ENCODE measurements at places on chromosomes 13 and 19.

DNA sequence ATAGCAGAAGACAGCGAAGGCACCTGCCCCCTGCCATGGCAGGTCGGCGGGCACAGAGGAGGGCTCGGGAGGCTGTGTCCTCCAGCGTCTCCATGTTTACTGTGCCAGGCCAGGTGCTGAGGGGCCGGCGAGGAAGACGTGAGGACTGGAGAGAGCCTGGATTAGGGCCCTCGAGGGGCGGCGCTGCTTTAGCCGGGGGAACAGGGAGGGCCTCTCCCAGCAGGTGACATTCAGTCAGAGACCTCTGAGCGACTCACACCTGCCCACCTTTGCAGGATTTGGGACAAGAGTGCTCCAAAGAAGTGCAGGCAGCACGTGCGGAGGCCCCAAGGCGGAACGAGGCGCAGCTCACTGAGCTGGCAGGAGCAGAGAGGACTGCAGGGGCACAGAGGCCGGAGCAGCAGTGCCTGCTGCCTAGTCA, 17.6 kb downstream of the KDM4B start:
- no peak for DNase-seq
- H3K27me3 ChIP-seq = no peaks in the 10 kb centered on the region
- peaks cover 84% of the 10 kb centered on the region for H3K4me1 ChIP-seq

DNA sequence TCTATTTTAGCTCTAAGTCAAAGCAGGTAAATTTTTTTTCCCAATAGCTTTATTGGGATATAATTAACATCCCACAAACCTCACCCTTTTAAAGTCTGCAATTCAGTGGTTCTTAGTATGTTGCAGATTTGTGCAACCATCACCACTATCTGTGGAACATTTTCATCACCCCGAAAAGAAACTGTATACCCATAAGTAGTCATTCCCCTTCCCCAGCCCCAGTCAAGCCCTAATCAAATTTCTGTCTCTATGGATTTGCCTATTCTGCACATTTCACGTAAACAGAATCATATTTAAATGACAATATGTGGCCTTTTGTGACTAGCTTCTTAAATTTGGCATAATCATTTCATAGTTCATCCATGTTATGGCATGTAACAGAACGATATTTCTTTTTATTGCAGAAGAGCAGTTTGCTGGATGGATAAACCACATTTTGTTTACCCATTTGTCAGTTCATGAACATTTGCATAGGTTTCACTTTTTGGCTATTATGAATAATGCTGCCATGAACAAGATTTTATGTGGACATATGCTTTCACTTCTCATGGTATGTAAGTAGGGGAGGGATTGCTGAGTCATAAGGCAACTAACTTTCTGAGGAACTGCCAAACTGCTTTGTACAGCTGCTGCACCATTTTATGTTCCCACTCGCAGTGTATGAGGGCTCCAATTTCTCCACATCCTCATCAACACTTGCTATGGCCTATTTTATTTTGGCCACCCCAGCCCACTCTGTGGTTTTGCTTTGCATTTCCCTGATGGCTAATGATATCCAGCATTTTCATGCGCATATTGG, 10.9 kb downstream of the SLC46A3 start:
- H3K4me3 ChIP-seq = no peak overlapping the region
- no peaks in the 10 kb centered on the region for H3K4me1 ChIP-seq

- no peaks in the 10 kb centered on the region for H3K4me1 ChIP-seq
- no peak overlapping the region for H3K4me3 ChIP-seq
- no peaks in the 10 kb centered on the region for H3K36me3 ChIP-seq
- no peak for DNase-seq
Measured at GRCh38 chr19:48346191-48346590, 17.5 kb downstream of the TMEM143 start.

DNA sequence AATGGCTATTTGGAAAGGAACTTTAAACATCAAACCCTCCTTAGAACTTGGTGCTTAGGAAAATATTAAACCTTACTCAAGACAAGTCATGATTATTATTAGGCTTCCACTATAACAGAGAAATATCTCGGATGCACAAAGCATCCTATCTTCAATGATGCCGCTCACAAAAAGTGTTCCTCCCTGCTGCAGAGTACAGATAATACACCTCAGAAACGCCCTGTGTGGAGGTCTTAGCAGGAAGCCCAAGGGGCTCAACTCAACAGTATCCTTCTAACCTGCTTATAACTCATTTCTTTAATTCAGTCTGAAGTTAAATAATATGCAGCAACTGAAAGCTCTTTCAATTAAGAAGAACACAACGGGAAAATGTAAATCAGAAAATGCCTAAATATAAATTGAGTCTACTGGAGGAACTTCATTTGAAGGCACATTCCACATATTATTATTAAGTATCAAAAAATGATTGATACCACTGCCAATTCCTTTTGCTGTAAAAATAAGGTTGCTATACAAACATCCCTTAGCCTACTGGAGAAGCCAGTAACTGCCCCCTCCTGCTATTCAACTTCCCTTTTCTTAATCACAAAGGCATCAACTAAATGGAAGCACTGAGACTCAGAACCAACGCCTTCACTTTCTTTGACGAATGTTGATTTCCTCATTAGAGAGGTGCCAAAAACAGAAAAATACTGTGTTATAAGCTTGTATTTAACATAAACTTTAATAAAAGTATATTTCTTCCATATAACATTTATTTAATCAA, 12.0 kb downstream of the ELF1 start:
- no peak for DNase-seq
- no peak overlapping the region for H3K4me3 ChIP-seq
- H3K4me1 ChIP-seq = peaks cover 65% of the 10 kb centered on the region
- no peaks in the 10 kb centered on the region for H3K27me3 ChIP-seq
- no peak overlapping the region for H3K27ac ChIP-seq

DNA sequence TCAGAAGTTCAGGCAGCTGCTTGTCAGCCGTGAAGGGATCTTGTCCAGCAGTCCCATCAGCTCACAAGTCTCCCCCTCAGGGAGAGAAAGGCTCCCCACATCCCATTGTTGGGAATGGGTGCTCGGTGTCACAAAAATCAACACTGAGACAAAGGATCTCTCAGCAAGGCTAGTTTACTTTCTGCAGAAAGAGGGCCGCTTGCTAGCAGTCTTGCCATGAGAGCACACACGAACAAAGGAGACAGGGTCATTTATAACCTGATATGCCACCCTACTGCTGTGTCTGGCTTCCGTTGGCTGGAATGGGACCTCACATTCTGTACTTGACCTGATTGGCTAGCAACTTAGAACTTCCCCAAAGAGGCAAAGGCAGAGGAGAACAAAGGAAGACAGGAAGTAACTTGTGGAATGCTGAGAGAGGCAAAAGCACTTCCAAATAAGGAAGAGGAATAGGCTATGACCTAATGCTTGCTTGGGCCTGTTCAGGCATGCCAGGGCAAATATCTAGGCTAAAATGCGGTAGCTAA, 8.7 kb upstream of the IGFL3 start:
- H3K4me3 ChIP-seq = no peak overlapping the region
- H3K4me1 ChIP-seq = peaks cover 13% of the 10 kb centered on the region
- no peaks in the 10 kb centered on the region for H3K27me3 ChIP-seq
- no peaks in the 10 kb centered on the region for H3K36me3 ChIP-seq

- peak overlapping the region; percentile 28 for H3K4me3 ChIP-seq
- H3K27me3 ChIP-seq = peaks cover 10% of the 10 kb centered on the region
- no peaks in the 10 kb centered on the region for H3K36me3 ChIP-seq
- H3K4me1 ChIP-seq = peaks cover 33% of the 10 kb centered on the region
- H3K27ac ChIP-seq = no peak overlapping the region
- DNase-seq = no peak
Measured at GRCh38 chr19:54430306-54431254, 15.3 kb downstream of the TTYH1 start.

DNA sequence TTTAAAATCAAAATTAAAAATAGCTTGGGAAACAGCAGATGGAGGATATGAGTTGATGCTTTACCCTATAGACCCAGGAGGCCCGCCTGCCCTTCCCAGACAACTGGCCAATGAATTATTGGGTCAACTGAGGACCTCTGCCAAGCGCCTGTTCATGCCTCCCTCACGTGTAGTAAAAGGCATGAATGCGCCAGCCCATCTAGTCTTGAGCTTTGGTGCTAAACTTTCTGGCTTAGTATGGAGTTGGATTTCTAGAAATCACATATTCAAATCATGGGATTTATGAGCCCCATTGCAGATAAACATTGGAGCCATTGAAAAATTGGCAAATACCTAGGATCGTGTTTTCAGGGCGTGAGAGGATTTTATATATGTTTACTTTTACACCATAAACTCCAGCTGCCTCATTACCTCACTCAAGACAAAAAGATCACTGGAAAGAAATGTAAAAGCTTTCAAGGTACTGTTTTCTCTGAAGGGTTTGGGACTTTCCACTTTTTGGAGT, 47.1 kb downstream of the COL4A2 start:
- H3K4me3 ChIP-seq = no peak overlapping the region
- H3K27ac ChIP-seq = no peak overlapping the region
- H3K36me3 ChIP-seq = no peaks in the 10 kb centered on the region
- DNase-seq = no peak
- H3K4me1 ChIP-seq = no peaks in the 10 kb centered on the region

- H3K36me3 ChIP-seq = no peaks in the 10 kb centered on the region
- H3K4me1 ChIP-seq = no peaks in the 10 kb centered on the region
- no peak for DNase-seq
- no peaks in the 10 kb centered on the region for H3K27me3 ChIP-seq
Measured at GRCh38 chr13:25137788-25138115, 34.3 kb downstream of the AMER2 start.

DNA sequence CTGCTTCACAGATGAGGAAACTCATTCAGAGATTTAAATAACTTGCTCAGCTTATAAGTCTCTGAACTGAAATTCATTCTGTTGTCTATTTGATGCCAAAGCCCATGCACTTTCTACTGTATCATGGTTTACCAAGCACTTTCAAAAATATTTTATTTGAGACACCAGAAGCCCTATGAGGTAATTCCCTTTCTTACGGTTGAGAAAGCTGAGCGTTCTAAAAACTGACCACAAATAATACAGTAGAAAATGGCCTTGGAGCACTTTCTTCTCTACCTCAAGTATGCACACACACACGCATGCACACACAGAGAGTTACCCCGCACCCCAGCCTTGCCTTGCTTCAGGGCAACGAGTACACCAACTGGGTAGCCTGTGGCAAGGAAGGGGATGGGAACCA, 228.5 kb downstream of the RFC3 start:
- no peaks in the 10 kb centered on the region for H3K36me3 ChIP-seq
- no peaks in the 10 kb centered on the region for H3K27me3 ChIP-seq

DNA sequence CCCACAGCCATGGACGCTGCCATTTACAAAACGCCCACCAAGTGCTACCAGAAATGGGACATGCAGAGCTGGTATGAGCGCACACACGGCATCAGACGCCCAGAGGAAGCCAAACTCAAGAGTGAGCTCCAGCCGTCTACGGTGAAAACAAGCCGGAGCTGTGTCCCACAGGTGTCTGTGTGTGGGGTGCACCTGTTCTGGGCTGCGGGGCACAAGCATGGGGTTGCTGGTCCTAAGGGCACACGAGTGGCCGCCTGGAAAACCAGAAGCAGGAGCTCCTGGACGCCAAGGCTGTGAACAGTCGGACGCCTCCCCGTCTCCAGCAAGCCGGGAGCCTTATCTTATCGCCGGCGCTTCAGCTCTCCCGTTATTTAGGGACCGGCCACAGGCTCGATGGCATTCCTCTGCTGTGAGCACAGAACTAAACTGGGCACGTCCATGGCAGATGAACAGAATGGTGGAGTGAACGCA, 1.3 kb downstream of the ADPRHL1 start:
- no peak overlapping the region for H3K27ac ChIP-seq
- no peak for DNase-seq
- no peaks in the 10 kb centered on the region for H3K36me3 ChIP-seq
- no peaks in the 10 kb centered on the region for H3K4me1 ChIP-seq
- no peak overlapping the region for H3K4me3 ChIP-seq

- DNase-seq = no peak
- no peak overlapping the region for H3K27ac ChIP-seq
- H3K27me3 ChIP-seq = no peaks in the 10 kb centered on the region
- H3K4me1 ChIP-seq = no peaks in the 10 kb centered on the region
- no peaks in the 10 kb centered on the region for H3K36me3 ChIP-seq
Measured at GRCh38 chr19:32471095-32471494, 65.5 kb downstream of the DPY19L3 start.

DNA sequence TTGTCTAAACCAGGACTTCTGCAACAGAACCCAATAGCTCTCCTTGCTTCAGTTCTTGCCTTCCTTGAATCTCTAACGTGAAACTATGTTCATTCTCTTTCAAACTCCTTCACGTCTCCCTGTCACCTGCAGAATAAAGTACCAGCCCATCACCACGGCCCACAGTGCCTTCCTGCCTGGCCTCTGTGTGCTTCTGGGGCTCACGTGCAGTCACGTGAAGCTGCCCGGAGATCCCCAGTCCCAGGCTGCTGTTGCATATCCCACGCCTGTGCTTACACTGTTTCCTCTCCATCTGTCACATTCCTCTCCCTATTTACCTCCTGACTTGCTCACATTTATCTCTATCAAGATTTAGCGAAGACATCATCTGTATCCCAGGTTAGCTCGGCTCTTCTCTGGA, 102.8 kb downstream of the STARD13 start:
- no peaks in the 10 kb centered on the region for H3K27me3 ChIP-seq
- H3K4me3 ChIP-seq = no peak overlapping the region
- no peak for DNase-seq

GRCh38 chr13:42752731-42753130, 28.7 kb upstream of the FAM216B start:
- no peak overlapping the region for H3K27ac ChIP-seq
- DNase-seq = no peak
- no peaks in the 10 kb centered on the region for H3K4me1 ChIP-seq
- H3K27me3 ChIP-seq = no peaks in the 10 kb centered on the region

Measured in vagina (tissue), 2 donors.